T-helper 1 cell (primary cell): ENCODE measurements at places on chromosomes 5 and 9.
A peak's percentile ranks its signal among the peaks of the same experiment; 100 is the strongest.

DNA sequence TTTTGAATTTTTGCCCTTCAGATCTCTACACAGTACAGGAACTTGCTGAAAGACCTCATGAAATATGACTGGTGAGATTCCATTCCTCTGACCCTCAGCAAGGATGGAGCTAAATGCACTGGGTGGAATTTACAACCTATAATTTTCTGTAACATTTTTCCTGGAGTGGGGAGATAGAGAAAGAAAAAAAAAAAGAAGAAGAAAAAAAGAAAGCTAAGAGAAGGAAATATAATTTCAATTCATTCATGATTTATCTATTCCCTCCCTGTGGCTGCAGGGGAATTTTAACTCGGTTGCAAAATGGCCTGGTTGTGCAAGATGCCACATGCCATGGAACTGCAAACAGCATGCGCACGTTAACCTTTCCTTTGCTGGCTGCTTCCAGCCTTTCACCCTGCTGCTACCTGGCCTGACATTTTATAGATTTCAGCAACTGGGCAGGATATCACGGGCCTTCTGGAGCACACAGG is 155.4 kb downstream of the FSTL4 start:
- DNase-seq, result no peak

DNA sequence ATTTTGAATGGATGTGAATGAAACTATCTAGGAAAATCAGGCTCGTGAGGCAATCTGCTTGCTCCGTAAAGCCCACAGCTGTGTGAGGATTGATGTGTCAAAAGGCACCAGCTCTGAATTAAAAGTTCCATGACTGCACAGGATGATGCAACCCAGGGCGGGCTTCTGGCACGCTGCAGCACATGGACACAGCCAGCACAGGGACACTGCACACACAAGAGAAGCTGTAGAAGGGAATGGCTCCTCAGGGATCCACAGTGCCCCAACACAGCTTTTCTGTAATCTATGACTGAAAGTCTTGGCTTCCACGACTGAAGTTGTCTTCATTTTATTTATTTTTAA is 151.0 kb downstream of the GCNT1 start:
- DNase-seq, result no peak

DNA sequence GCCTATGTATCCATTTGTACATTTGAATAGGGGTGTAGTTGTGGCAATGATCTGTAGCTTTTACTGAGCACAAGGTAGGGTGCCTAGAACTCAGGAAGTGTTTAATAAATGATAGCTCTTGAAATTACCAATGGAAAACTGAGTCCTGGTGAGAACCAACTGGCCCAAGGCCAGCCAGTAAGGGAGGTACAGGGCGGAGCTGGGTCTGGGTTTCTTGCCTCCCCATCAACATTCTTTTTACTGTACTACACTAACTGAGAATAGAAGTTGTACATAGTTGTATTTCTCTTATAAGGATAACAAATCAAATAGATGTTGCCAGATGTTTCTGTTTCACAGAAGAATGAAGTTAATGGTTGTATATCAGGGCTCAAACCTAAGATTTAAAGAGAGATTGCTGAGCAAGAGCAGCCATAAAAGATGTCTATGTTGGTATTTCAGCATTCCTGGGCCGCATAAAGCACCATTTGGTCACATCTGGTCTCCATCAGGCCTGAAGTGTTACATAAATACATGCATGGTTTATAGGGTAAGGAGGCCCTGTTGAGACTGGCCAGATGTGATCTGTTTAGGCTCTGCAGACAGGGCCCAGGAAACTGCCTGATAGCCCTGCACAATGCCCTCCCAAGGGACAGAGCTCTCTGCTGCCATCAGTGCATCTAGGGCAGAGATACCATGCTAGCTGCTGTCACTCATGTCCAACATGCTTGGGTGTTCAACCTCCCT is 210.5 kb downstream of the NXNL2 start:
- DNase-seq, result no peak

DNA sequence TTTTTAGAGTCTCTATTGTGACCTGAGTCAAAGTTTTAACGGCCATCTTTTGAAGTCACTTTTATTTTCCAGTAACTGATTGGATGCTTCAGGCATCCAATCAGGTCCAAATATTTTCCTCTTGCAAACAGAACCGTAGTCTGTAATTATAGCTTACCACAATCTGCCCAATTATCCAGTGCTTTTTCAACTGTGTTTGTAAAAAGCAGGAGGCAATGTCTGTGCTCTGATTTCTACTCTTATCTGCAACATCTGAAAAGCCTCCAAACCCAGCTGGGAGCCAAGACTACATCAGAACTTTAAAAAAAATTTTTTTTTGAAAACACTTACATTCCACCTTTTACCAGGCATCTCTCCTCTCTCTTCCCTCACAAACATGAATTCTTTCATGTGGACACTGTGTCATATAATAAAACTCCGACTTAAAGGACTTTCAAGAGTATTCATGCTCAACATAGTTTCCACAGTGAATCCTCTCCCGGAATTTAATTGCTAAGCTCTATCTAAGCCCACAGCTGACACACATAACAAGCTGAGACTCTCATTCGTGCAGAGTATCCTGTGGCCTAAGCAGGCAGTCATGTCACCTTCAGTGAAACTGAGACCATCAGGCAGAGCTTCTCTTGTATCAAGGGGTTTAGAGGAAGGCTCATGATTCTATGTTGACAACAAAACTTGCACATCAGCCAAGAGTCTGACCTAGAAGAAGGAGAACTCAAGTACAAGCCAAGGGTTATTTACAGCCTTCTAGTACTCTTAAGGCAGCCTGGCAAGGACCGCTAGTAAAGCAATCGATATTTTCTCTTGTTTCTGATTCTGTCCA is 272.7 kb downstream of the TLE1 start:
- DNase-seq, result no peak

- DNase-seq, result no peak
Observed at GRCh38 chr5:136811551-136811950, 446.2 kb upstream of the TRPC7 start.

DNA sequence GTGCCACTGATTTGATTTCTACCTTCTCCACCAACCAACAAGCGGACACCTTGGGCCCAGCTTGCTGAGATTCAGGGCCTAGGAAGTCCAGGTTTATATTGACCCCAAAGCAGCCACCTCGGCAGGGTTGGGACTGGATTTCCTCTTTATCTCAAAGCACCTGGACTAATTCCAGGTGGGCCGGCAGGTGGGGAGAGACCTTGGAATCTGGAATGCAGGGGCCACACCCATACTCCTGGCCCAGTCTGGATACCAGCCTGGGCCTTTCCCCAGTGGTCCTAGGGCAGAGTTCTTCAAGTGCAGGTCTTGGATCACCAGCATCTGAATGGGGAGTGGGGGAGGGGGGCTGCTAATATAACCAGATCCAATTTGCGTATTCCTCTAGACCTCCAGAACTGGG is 93.1 kb downstream of the PCDH1 start:
- DNase-seq, result no peak

- no peak for DNase-seq
Observed at GRCh38 chr5:109614301-109614700, 75.4 kb upstream of the MAN2A1 start.

GRCh38 chr5:56506211-56506965 is 273.3 kb upstream of the ANKRD55 start:
- DNase-seq, result no peak

- DNase-seq, result no peak
Observed at GRCh38 chr5:149283626-149284480, 12.2 kb downstream of the AFAP1L1 start.

DNA sequence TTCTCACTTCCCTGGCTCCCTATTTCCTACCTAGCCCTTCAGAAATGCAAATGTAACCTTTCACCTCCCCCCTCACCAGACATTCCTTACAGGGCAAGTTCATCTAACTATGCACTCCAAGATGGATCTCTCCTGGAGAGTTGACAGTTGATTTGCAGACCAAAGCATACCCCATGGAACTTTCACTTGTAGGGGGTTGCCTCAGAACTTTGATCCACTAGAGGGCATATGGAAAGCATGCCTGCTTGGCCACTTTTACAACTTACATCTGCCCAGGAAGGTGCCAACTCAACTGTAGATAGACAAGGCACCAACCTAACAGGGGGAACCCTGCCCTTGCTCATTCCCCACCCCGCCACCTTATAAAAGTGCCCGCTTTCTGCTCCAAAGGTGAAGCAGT is 187.8 kb downstream of the NXNL2 start:
- DNase-seq, result no peak

DNA sequence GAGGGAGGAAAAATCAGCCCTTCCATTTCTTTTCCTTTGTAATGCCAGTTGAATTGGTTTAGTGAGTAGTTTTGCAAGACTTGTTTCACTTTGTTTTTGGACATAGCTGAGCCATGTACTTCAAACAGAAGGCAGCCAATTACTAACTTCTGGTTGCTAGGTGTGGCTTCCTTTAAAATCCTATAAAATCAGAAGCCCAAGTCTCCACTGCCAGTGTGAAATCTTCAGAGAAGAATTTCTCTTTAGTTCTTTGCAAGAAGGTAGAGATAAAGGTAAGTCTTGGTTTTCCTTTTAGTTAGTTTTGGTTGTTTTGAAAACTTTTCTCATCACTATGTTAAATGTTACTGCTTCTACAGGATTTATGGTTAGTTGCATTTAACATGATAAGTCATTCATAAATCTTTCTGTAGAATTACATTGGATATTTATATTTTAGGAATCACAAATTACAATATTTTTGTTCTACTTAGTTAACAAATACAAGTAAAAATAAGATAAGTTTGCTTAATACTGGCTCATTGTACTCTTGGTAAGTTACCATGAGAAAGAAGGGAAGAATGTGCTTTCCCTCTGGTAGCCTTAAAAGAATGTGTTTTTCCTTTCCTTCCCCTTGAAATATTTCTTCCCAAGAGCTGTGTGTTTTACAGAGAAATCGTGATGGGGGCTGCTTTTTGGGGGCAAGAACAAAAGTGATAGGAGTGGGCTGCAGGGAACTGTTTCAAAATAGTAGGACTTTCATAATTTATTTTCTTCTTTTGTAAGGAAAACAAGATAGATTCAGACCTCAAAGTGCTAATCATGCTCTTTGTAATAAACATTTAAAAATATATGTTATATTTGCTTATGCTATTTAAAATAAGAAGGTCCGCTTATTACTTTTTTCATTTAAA is at the start of gene ANXA1:
ANXA1 (plus strand) TSS at position 213 of the 890 bp plus-strand sequence. CDS start 6,671 bp downstream, outside the sequence.
- DNase-seq, result peak; percentile 56

GRCh38 chr9:20636888-20637440 is 14.7 kb upstream of the MLLT3 start:
- DNase-seq, result no peak

GRCh38 chr9:95780751-95781150 is 94.7 kb upstream of the ERCC6L2 start:
- no peak for DNase-seq

DNA sequence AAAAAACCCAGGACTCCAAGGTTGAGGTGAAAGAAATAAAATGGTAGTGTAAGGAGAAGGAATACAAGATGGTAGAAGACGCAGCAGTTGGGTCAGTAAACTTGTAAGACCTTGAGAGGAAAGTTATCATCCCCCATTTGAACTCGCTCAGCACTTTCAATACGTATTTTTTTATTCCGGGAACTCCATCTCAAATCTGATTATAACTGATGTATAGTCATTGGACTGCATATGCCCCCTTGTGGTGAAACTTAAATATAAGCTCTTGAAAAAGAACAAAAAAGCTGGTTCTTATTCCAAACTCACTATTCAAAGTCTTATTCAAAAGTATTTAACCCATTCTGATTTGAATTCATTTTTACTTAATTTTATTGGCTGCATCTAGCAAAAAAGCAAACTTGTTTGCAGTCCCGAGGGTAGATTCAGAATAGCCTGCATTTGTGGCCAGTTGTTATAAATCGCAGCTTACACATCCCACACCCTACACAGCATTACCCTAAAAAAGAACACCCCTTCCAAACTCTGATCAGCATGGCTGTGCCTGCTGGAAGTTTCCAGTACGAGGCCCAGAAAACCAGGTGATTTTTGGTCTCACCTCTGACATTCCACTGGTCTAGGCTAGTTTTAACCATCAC is 118.0 kb downstream of the ESM1 start:
- DNase-seq, result peak; percentile 60
